Heart left ventricle (tissue), 16 donors: ENCODE measurements at places on chromosomes 2 and 18. TPM values are rescaled to one million over a fixed set of nuclear protein-coding genes. Genes with fewer than 3 reads are reported as not detected.

DNA sequence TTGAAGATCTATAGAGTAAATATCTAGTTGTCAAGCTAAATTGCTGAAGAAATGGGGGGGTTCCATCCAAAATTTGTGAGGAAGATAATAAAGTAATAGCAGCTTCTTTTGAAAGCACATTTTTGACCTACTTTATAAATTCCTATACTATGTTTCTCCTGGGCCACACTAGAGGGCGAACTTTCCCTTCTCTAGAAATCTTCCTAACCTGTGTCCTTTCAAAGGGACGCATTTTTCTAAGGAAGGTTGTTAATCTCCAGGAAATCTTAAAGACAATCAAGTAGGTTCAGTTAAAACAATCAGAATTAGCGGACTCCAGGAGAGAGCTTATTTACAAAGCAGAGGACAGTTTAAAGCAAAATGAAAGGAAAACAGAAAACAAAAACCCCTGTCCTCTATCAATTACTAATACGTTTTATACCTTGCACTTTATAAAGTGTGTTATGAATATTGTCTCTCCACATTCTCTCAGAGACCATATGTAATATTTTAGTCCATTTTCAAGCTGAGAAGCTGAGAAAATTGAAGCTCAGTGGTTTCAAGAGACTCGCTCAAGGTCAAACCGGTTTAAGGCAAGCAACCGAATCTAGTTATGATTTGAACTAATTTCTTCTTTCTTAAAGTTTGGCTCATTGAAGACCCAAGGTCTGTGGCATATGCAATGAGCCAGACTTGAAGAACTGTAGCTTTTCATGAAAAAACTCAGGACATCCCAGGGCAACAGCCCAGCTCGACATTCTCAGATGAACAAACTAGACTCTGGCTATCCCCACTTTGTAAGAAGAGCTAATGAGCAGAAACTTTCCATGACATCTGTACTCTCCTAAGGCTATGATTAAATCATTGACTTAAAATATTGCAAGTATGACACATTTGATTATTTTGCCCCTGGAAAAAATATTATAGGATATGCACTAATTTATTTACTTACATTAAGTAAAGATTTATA, 273.6 kb downstream of the PAX3 start:
- DNase-seq: no peak

DNA sequence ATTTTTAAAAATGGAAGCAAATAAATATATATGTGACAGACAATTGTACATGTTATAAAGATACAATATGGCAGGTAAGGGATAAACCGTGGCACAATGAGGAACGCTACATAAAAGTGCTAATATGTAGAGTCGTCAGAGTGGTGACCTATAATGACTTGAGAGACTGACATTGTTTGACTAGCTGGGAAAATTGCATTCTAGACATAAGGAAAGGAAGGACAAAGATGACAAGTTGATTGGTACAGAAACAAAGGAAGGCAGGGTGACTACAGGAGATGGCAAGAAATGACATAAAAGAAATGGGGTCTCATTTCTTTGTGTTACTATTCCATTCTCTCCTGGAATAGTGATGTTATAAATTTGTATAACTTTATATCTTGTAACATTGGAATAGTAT, 420.4 kb downstream of the DSC3 start:
- no peak for DNase-seq

- no peak for DNase-seq
Measured at GRCh38 chr18:62512996-62513395, 9.8 kb upstream of the ZCCHC2 start.

Gene ATP6V1B1
- total RNA-seq: 0.51 TPM

GRCh38 chr2:21228041-21228895, 104.5 kb downstream of the TDRD15 start:
- DNase-seq: no peak

DNA sequence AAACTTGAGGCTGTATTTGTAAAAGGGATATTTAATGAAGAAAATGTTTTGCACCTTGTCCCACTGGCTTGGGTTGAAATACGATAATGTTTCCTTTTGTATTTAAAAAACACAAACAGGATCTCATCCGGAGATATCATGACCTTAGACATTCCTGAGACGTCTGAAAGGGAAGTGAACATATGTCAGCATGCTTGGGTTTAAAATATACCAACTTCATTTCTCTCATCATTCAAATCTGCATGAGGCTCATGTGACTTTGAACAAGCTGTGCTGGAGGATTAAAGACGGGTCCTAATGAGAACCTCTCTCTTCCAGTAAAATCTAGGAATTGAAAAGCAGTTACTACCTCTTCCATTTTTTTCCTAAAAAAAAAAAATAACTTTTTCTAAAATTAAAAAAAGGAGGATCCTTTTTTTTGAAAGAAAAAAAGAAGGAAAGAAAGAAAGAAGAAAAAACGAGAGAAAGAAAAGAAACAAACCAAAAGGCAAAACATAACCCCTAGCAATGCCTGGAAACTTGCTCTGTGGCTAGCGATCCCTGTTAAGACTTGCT, 106.8 kb upstream of the ZFP36L2 start:
- DNase-seq: no peak

- no peak for DNase-seq
Measured at GRCh38 chr18:7360606-7361170, 129.8 kb downstream of the LRRC30 start.

Gene REG3A
- total RNA-seq: not detected

DNA sequence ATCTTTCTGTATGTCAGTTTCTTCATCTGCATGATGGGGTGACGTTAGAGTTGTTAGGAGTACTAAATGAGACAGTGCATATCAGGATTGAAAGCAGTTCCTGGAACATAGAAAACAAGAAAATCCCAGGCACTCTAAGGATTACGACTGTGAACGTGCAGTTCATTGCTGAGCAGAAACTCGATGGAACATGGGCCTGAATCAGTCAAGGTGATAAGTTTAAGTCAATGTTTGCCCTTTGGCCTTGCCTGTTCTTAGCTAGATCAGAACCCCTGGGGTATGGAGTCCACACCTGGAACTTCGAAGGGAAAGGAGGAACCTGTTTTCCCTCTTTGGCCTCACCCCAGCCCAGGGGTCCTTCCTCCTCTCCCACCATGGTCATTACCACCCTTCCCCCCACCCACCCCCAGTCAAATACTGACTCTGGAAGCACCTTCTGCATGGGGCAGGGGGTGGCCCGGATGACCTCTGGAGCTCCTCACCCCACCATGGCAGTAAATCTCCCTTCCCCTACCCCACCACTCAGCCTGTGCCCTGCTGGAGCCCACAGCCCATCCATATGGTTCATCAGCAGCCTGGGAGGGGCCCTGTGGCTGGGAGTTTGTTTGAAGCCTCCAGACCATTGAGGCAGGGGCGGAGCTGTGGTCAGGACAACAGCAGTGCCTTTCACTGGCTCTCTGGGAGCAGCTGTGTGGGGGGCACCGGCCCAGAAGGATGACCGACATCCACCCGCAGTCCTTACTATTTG, 164.1 kb downstream of the SMAD7 start:
- DNase-seq: peak; percentile 27

- no peak for DNase-seq
Measured at GRCh38 chr2:26671691-26672090, 20.8 kb upstream of the KCNK3 start.
